NCI-H2171 (cell line): ENCODE measurements at places on chromosomes 1 and 21.

DNA sequence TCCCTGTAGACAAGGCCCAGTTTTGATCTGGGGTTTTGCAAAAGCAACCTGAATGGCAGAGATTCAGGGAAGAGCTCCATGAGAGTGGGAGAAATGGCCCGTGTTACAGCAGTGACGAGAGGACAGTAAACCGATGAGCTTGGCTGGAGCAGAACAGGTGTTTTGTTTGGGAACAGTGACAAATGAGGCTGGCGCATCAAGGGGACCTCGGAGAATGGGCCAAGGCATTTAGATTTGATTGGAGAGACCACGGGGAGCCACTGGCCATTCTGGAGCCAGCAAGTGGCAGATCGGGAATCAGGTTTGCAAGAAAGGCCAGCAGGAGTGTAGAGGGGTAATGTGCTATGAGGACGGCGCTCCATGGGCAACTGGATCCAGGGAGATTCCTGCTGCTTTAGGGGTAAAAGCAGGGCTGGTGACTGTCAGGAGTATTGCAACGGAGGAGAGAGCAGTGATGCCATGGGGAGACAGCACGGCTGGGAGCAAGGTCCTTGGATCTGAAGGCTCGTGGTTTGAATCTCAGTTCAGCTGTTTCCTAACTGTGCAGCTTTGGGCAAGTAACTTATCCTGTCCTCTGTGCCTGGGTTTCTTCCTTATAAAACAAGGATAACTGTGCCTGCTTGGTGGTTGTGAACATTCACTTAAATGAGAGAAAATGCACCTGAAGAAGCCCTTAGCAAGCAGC, 9.9 kb upstream of the KLHDC7A start:
- no peak for DNase-seq

DNA sequence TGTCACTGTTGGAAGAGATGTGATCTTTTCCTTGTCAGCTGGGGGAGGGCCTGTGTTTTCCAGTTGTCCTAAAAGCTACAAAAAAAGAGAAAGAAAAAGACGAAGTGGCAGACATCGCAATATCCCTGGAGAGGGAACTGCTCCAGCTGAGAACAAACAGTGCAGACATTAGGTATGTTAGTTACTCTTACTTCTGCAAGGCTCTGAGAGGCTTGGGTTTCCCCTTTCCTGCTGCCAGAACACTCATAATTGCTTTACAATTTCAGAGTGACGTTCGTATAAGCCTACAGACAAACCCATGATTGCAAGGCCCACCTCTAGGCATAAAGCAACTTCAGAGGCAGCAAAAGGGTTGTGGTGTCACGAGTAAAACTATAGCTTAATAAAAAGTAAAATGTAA, 31.1 kb downstream of the CD160 start:
- no peak for DNase-seq

- no peak for DNase-seq
Observed at GRCh38 chr1:66521721-66522365, 12.1 kb upstream of the SGIP1 start.

DNA sequence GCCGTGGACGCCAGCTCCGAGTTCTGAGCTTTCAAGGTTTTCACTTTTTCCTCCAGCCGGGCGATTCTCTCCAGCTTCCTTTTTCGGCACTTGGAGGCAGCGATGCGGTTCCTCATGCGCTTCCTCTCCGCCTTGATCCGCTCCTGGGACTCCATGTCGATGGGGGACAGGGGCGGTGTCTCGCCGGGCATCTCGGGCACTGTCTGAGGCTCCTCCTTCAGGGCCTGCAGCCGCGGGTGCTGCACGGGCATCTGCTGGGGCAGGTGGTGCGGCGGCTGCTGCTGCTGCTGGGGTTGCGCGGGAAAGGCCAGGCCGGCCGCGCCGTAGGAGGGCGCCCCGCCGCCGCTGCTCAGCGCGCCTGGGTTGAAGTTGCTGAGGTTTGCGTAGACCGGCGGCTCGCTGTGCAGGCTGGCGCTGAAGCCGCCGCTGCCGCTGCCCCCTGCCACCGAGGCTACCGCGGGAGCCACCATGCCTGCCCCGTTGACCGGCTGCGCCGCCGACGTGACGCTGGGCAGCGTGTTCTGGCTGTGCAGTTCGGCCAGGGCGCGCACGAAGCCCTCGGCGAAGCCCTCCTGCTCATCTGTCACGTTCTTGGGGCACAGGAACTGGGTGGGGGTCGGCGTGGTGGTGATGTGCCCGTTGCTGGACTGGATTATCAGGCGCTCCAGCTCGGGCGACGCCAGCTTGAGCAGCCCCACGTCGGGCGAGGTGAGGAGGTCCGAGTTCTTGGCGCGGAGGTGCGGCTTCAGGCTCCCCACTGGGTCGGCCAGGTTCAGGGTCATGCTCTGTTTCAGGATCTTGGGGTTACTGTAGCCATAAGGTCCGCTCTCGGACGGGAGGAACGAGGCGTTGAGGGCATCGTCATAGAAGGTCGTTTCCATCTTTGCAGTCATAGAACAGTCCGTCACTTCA, 1.4 kb downstream of the JUN start:
- DNase-seq: peak; percentile 59

DNA sequence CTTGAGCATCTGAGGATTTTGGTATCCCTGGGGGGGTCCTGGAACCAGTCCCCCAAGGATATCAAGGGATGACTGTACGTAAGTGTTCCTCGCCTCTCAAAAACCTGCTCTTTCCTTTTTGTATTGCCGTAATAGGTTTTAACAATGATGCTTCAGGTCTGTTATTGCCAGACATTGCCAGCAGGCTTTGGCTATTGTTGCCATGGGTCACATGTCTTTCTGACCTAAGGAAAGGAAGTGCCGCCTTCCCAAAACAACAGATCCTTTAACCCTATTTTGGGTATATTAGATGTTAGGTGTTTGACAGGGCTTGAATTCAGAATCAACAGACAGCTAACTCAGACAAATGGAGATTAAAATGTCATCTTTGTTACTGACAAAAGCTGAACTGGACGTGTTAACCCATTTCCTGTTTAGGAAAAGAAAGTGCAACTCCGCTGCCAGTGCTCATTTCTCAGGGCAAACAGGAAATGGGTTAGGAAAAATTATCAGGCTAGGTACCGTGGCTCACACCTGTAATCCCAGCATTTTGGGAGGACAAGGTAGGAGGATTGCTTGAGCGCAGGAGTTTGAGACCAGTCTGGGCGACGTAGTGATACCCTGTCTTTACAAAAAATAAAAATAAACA, 12.4 kb upstream of the PRPF38B start:
- no peak for DNase-seq

GRCh38 chr1:172095846-172096245, 254.5 kb downstream of the DNM3 start:
- DNase-seq: no peak

DNA sequence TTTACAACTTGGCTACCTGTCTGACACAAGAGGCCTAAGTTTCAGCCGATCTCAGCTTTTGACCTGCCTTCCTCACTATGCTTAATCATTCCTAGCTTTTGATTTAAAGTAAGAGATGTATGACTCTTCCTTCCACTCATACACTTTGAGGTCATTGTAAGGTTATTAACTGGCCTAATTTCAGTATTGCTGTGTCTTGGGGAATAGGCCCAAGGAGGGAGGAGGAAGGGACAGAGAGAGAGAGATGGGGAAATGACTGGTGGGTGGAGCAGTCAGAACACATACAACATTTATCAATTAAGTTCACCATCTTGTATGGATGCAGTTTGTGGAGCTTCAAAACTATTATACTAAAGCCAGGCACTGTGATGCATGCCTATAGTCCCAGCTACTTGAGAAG, 28.3 kb upstream of the FAM20B start:
- no peak for DNase-seq

- DNase-seq: no peak
Observed at GRCh38 chr1:241171991-241172390, 185.0 kb downstream of the RGS7 start.

DNA sequence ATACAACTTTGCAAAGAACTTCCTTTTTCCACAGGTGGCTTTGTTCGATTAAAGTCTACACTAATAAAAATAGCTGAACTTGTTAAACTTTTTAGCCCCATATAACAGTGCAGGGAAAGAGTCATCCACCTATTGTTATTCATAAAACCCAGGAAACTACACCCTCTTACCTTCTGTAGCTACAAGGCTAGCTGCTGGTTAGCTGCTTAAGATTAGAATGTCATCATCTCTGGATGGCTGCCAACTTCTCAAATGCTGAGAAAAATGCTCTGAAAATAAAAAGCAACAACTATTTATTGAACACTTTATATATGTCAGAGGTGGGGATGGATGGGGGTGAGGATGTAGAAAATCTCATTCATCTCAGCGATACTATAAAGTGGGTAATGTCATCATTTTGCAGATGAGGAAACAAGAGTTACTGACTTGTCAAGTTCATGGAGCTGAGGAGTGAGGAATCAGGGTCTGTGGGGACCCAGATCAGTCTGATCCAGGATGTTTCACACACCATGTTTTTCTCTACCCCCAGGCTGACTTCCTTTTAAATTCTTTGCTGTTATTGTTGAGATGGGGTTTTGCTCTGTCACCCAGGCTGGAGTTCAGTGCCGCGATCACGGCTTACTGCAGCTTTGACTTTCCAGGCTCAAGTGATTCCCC, 17.1 kb downstream of the ATP5PF start:
- no peak for DNase-seq

DNA sequence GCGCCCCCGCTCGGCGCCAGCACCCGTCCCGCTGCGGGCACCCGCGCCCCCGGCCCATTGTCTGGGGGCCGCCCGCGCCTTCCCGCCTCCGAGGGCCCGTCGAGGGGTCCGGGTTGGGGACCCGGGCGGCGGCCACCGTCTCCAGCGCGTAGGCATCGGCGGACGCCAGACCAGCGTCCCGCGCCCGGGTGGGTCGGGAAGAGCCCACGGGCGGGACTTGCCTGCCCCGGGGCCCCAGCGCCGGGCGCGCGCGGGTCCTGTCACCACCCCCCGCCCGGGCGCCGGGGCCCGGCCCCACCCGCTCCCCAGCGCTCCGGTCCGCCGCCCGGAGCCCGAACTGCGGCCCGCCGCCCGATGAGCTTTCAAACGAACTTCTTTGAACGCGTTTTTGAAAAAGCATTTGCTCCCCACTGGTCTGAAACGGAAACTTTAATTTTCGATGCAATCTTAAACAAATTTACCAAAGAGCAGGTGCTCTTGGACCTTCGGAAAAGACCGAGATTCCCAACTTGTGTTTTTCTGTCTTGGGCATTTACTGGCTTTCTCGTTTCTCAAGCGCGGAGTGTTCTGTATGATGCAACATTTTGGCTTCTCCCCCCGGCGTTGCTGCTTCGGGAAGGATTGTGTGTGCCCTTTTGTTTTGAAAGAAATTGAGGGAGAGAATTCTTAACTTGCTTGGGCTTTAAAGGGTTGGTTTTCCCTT, 615 bp downstream of the CLIC4 start:
- DNase-seq: peak; percentile 13

- no peak for DNase-seq
Observed at GRCh38 chr1:108708691-108709660, 3.7 kb upstream of the FNDC7 start.

DNA sequence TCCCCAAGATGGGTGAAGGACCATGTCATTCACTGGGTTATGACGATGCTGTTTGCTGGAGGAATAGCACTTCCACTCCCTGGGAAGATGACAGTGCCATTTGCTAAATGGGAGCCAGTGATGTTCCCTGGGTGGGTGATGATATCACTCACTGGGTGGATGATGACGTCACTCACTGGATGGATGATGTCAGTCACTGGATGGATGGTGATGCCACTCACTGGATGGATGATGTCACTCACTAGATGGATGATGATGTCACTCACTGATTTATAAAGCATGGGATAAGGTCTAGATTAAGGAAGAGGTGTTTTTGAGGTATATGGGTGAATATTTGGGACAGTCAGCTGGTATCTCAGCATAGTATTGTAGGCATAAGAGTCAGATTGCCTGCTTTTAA, 457.2 kb downstream of the AJAP1 start:
- no peak for DNase-seq

DNA sequence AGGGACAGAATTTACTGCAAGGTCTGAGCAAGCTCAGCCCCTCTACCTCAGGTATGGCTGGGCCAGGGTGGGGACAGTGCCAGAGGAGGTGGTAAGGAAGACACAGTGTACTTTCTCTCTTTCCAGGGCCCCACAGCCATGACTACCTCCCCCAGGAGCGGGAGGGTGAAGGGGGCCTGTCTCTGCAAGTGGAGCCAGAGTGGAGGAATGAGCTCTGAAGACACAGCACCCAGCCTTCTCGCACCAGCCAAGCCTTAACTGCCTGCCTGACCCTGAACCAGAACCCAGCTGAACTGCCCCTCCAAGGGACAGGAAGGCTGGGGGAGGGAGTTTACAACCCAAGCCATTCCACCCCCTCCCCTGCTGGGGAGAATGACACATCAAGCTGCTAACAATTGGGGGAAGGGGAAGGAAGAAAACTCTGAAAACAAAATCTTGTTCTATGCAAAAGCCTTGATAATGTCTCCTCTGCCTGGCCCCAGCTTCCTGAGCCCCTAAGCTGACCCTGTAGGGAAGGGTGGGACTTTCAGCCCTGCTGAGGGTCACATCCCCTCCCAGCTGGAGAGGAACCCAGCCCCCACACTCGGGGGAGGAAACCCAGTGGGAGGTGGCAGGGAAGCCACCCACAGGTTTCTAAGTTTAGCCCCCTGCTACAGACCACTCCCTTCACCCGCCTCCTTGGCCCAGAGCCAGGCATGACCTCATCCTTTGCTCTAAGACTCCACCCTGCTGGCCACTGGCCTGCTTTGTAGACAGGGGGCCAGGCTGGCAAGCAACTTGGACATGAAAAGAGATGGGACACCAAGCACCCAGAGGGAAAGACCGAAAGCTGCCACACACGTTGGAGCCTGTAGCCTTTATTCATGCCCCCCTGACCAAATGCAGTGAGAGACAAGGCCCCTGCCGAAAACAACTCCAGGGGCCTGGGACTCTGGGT, 6.4 kb downstream of the RHOC start:
- DNase-seq: peak; percentile 28

GRCh38 chr1:90782046-90782445, 64.9 kb upstream of the BARHL2 start:
- no peak for DNase-seq

- DNase-seq: no peak
Observed at GRCh38 chr1:65172936-65173690, 25.1 kb downstream of the AK4 start.

DNA sequence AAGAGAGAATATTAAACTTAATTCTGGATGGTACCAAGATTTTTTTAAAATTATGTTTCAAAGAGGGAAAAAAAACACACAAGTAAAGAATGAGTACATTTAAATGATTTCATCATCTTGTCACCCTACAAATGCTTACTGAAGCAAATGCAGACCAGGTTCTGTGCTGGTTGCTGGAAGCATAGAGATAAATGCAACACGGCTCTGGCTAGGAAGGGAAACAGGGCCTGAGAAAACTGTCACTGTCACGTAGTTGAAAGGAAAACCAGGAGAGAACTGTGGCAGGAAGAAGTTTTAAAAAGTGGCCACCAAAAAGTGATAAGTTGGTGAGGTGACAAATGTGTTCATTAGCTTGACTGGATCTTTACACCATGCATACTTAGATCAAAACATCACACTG, 336.9 kb upstream of the NFIA start:
- DNase-seq: no peak

GRCh38 chr1:98421085-98421435, 240.5 kb upstream of the SNX7 start:
- no peak for DNase-seq
